ENCODE measurements at places on chromosomes 7 and 10.

GRCh38 chr7:117572856-117573620, 93.2 kb downstream of the CFTR start:
- no peak overlapping the region for H3K4me3 ChIP-seq
- DNase-seq = no peak
- peaks cover 17% of the 10 kb centered on the region for H3K4me1 ChIP-seq

GRCh38 chr7:139358541-139359365, 941 bp upstream of the LUC7L2 start:
- peaks cover 15% of the 10 kb centered on the region for H3K36me3 ChIP-seq
- H3K4me1 ChIP-seq = peaks cover 33% of the 10 kb centered on the region
- peak overlapping the region; percentile 93 for H3K27ac ChIP-seq

DNA sequence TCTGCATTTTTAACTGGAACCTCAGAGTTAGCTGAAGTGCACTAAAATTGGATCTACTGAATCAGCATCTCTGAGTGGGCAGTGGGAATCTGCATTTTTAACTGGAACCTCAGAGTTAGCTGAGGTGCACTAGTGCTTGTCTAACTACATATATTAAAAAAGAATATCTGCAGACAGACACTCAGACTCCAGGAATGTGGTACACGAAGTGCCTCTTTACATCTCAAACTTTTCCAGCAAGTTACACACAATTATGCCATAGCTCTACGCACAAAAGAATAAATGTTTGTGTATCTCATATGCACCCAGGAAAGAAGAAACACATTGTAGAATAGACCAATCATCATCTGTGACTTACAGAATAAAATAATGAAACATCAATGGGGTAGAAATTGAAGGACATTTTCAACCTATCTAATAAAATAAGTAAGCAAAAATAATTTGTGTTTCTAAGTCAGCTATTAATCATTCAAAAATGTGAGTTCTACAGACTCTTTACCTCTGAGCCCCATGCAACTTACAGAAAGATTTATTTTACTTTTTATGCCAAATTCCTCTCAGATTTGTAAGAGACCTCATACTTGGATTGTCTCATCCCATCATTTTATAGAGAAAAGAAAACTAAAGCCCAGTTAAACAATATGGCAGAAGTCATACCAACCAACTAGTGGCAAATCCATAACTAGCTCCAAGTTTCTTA, 28.3 kb downstream of the PPP1R3A start:
- H3K36me3 ChIP-seq = no peaks in the 10 kb centered on the region
- H3K4me1 ChIP-seq = no peaks in the 10 kb centered on the region
- no peak for DNase-seq
- H3K4me3 ChIP-seq = no peak overlapping the region
- peaks cover 3% of the 10 kb centered on the region for H3K27me3 ChIP-seq

DNA sequence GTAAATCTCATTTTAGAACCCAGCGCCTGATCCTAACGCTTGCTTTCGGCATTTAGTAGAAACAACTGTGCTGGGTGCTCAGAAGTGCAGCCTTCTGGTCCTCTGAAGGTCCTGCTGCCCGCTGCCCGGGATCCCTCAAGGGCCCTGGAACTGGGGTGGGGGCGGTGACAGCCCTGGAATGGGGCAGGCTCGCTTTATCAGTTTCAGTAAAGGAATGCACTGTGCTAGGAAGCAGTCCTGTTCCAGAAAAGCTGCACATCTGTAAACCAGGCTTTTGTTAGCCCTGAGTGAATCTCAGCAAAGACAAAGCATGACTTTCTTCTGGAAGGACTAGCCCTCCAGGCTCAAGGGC, 254.6 kb downstream of the TNS3 start:
- H3K27ac ChIP-seq = no peak overlapping the region
- H3K4me1 ChIP-seq = no peaks in the 10 kb centered on the region
- no peak overlapping the region for H3K4me3 ChIP-seq

DNA sequence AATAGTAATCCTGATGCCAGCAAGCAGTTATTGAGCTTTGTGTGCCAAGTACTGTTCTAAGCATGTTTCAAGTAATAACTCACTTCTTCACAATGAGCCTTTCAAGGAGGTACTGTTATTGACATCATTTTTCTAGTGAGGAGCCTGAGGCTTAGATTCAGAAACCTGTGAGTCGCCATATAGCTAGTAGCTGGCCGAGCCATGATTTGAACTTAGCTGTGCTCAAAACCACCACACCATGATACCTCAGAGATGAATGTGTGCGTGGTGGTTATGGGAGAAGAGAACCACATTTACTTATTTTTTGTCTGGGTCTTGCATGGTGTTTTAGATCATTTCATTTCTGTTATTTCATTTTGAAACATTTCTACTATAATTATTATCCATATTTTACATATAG, 578.9 kb downstream of the AUTS2 start:
- H3K36me3 ChIP-seq = no peaks in the 10 kb centered on the region
- no peaks in the 10 kb centered on the region for H3K27me3 ChIP-seq
- peak; percentile 52 for DNase-seq
- H3K4me1 ChIP-seq = peaks cover 39% of the 10 kb centered on the region
- no peak overlapping the region for H3K4me3 ChIP-seq

- DNase-seq = no peak
- H3K4me1 ChIP-seq = no peaks in the 10 kb centered on the region
- H3K4me3 ChIP-seq = no peak overlapping the region
- H3K36me3 ChIP-seq = no peaks in the 10 kb centered on the region
- H3K27ac ChIP-seq = no peak overlapping the region
Measured at GRCh38 chr7:17682586-17682985, 257.7 kb downstream of the SNX13 start.

GRCh38 chr10:9012312-9012711, 957.8 kb downstream of the GATA3 start:
- H3K4me3 ChIP-seq = no peak overlapping the region
- no peak for DNase-seq
- no peaks in the 10 kb centered on the region for H3K27me3 ChIP-seq
- peaks cover 18% of the 10 kb centered on the region for H3K4me1 ChIP-seq
- no peak overlapping the region for H3K27ac ChIP-seq

- no peaks in the 10 kb centered on the region for H3K36me3 ChIP-seq
- H3K27ac ChIP-seq = no peak overlapping the region
- no peaks in the 10 kb centered on the region for H3K4me1 ChIP-seq
Measured at GRCh38 chr10:74255214-74255613, 104.2 kb downstream of the ADK start.

DNA sequence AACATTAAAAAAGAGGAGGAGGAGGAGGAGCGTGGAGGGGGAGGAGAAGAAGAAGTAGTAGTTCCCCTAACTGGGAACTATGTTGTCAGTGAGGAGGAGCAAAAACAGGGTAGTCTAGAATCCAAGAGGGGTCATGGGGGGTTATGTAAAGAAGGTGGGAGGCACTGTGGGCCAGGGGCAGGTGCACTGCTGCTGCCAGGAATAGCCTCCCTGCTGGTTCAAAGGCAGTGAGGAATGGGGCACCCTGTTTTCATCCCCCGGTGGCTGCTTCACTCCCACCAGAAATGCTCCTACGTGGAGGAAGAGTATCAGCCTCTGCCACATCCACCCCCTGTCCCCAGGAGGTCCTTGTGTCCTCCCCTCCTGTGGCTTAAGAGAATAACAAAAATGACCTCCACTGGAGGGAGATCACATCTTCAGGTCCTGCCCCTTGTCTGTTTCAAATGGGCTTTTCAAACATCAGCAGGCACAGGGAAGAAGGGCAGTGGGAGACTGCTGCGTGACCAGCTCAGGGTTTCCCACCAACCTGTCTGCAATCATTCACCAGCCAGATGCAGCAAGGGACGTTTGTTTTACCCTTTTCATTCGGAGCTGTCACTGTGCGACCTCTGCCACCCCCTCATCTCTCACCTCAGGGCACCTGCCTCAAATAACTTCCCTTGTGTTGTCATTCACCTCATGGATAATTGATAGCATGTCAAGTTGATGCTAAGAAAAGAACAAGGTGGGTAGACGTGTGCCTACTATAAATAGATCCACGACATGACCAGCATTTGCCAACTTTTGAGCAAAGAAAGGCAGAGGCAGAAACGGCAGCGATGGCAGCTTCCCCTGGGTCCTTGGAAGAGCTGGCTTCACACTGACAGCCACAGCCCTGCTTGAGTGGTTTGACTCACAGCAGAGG, 92.6 kb downstream of the DGKI start:
- no peak overlapping the region for H3K27ac ChIP-seq
- H3K4me1 ChIP-seq = no peaks in the 10 kb centered on the region
- no peaks in the 10 kb centered on the region for H3K36me3 ChIP-seq
- H3K27me3 ChIP-seq = no peaks in the 10 kb centered on the region
- no peak for DNase-seq

GRCh38 chr7:69603937-69604494, 5.7 kb downstream of the AUTS2 start:
- H3K36me3 ChIP-seq = no peaks in the 10 kb centered on the region
- peak overlapping the region; percentile 32 for H3K27ac ChIP-seq
- peak; percentile 75 for DNase-seq
- H3K27me3 ChIP-seq = no peaks in the 10 kb centered on the region
- peaks cover 60% of the 10 kb centered on the region for H3K4me1 ChIP-seq
- peak overlapping the region; percentile 8 for H3K4me3 ChIP-seq

GRCh38 chr10:74891053-74891452, 64.7 kb downstream of the KAT6B start:
- H3K27me3 ChIP-seq = no peaks in the 10 kb centered on the region
- DNase-seq = no peak
- no peaks in the 10 kb centered on the region for H3K4me1 ChIP-seq
- H3K36me3 ChIP-seq = no peaks in the 10 kb centered on the region
- H3K4me3 ChIP-seq = no peak overlapping the region

DNA sequence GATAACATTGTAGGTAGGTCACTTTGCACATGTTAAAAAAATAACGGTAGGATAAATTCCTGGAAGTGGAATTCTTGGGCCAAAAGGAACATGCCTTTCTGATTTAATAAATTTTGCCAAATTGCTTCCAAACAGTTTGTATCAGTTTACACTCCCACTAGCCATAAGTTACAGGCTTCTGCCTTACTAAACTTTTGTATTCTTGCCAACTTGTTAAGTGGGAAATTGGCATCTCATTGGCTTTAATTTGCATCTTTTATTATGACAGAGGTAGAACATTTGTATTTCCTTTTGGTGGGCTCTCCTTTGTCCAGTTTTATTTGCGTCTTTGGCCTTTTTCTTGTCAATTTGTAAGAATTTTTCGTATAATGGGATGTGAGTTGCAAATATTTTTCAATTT, 38.3 kb upstream of the FAM180A start:
- no peak overlapping the region for H3K27ac ChIP-seq
- no peak overlapping the region for H3K4me3 ChIP-seq
- H3K36me3 ChIP-seq = no peaks in the 10 kb centered on the region

DNA sequence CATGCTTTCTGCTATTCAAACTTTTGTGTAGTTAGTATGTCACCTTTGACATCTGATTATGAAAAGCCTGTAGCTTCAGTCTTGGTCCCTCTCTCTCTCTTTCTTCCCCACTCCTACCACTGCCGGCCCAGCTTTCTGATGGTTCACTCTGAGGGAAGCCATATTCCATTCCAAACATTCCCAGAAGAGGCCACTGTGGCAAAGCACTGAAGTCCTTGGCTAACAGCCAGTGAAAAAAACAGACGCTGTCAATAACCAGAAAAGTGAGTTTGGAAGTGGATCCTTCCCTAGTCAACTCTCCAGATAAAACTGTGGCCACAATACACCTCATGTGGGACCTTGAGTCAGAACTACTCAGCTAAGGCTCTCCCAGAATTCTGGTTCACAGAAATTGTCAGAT, 950.7 kb upstream of the PHF14 start:
- no peak overlapping the region for H3K4me3 ChIP-seq
- no peaks in the 10 kb centered on the region for H3K27me3 ChIP-seq
- no peak for DNase-seq
- no peak overlapping the region for H3K27ac ChIP-seq
- H3K36me3 ChIP-seq = no peaks in the 10 kb centered on the region

DNA sequence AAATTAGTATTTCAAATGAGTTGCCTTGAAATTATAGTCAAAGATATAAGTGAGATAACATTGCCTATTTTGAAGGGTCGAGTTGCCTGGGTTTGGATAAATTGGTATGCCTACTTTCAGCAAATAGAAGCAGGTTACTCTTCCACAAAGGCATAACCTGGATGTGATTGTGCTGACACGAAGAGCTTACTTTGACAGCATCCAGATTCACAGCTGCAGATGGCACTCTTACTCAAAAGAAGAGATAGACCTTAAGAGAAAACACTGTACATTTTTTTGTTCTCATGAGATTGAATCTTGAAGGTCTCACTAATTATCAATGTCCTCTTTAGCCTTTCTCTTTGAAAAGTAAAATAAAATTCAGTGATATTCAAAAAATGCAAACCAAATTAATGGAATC, 1338.7 kb downstream of the REEP3 start:
- H3K4me3 ChIP-seq = no peak overlapping the region
- no peak for DNase-seq
- H3K27ac ChIP-seq = no peak overlapping the region
- no peaks in the 10 kb centered on the region for H3K27me3 ChIP-seq
